ENCODE measurements at places on chromosomes 7 and 10. TPM values are rescaled to one million over a fixed set of nuclear protein-coding genes. Genes with fewer than 3 reads are reported as not detected.

GRCh38 chr10:101050208-101051069 is 11.3 kb upstream of the KAZALD1 start:
- DNase-seq: no peak

DNA sequence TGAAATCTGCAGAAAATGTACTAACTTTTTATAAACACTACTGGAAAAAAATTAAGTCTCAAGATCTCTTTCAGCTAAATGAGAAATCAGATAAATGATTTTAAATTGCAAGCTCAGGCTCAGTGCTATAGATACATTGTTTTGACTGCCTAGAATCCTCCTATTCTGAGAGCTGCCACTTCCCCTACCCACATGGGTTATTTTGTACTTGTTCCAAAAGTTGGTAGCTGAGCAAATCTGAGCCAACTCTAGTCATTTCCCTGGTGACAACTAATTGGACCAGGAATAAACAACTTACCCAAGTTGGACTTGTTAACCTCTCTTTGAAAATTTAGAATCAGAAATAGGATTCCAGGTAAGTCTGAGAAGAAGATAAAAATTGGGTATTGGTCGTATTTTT is 202.1 kb downstream of the MBL2 start:
- no peak for DNase-seq

- no peak for DNase-seq
These were observed 147.4 kb upstream of the INSYN2A start for GRCh38 chr10:127343821-127344220.

Gene NEUROD6
- total RNA-seq: not detected
